ENCODE measurements at places on chromosomes 11 and 22. TPM values are rescaled to one million over a fixed set of nuclear protein-coding genes. Genes with fewer than 3 reads are reported as not detected.

- DNase-seq = peak; percentile 35
These were observed 31.8 kb upstream of the RBMXL2 start for GRCh38 chr11:7056828-7057513.

- no peak for DNase-seq
These were observed 499.8 kb upstream of the CHORDC1 start for GRCh38 chr11:90722552-90723190.

- DNase-seq = no peak
These were observed 401.3 kb upstream of the CADM1 start for GRCh38 chr11:115905341-115906000.

DNA sequence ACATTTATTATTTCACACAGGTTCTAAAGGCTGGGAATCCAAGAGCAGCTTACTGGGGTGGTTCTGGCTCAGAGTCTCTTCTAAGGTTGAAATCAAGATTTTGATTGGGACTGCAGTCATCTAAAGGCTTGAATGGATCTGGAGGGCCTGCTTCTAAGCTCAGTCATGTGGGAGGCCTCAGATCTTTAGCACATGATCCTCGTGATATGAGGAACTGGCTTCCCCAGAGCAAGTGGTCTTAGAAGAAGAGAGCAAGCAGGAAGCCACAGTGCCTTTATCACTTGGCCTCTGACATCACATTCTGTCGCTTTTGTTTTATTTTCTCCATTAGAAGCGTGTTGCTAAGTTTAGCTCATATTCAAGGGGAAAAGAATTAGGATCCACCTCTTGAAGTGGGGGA lies 88.9 kb downstream of the ARFGAP2 start:
- no peak for DNase-seq

- DNase-seq = no peak
These were observed 32.0 kb downstream of the BCR start for GRCh38 chr22:23212061-23213021.

DNA sequence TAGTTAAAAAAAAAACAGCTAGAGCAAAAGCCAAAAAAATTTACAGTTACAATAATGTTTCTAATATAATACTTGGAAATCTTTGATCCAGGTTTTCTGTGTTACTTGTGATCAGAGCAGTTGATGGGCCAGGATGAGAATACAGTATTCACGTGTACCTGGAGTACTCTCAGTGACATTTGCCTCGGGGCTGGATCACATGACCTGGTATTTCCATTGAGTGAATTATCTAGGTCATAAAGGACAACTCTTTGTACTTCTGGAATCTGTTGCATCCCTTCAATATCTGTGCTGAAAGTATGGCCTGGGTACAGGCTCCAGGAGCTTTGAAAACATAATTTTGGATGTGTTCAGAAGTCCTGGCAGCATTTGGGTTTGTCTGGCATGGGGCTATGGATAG lies 93.5 kb downstream of the GRAMD1B start:
- no peak for DNase-seq

The SULT4A1 gene
- 0.49 TPM for total RNA-seq

The RBMXL2 gene
- total RNA-seq = not detected

The SMC1B gene
- 0.09 TPM for total RNA-seq

Measured in fibroblast of the aortic adventitia (primary cell).